ENCODE measurements at places on chromosomes 16 and 17.

GRCh38 chr17:16406742-16407674 is 8.4 kb upstream of the TRPV2 start:
- no peak for DNase-seq

- DNase-seq = no peak
These were observed 476.0 kb upstream of the ASIC2 start for GRCh38 chr17:33769066-33769465.

GRCh38 chr16:3610698-3611145 is 684 bp downstream of the SLX4 start:
- no peak for DNase-seq

DNA sequence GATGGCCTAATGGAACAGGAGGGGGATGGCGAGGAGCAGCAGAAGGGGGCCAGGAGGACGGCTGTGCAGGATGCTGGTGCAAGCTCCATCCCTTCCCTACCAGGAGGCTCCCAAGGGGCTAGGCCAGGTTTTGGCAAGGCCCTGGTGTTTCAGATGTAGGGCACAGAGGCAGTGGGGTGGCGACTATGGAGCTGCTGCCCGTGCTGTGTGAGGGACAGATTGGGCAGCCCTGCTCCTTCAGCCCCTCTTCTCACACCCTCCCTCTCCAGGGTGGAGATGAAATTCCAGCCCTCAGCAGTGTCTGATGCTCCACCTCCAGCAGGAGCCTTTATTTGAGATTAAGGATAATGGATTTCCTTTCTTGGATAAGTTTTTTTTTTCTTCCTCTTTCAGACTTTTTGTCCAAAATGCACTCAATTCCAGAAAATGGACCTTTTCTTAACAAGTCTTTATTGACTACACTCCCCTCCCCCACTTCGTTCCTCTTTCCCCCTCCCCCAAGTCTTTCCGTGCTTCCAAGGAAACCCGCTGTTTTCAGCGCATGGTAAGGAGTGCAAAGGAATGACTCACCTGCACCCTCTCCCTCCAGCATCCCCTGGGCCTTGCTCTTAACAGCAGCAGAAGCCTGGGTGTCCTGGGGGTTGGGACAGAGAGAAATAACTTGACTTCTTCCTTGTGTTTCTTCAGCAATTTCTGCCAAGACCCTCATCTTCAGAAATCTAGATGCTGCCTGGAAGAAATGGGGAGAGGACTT is 95.2 kb downstream of the CCDC182 start:
- no peak for DNase-seq

- no peak for DNase-seq
These were observed 43.4 kb downstream of the ADCY7 start for GRCh38 chr16:50309527-50310307.

DNA sequence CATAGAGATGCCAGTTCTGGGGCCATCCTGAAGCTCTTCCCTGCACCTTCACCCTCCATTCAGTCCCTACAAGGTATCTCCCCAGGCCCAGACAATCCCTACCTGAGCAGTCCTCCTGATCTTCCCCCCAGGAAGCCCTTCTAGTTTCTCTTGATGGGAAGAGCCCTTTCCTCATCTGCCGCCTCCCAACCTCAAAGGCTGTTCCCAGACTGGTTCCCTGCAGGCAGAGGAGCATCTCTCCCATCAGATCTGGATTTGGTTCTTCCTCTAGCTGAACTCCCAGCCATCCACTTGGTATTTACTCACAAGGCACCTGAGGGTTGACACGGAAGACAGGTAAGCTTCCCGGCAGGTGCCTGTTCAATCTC is 24.6 kb upstream of the PHB1 start:
- DNase-seq = no peak

DNA sequence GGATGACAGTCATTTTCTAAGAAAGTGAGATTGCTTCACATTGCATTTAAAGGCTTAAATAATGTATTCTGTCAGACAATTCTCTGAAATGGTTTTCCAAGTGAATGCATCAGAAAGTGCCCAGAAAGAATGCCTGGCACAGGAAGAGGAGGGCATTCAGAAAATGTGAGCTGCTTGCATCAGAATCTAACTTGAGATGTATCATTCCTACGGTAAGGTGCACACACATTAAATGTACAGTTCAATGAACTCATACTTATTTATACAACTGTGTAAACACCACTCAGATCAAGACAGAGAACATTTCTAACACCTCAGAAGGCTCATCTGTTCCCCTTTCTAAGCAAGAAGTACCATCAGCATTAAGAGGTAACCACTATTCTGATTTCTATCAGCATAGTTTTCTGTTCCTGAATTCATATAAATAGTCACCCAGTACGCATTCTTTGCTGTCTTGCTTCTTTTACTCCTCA is 638.0 kb downstream of the MAF start:
- no peak for DNase-seq

DNA sequence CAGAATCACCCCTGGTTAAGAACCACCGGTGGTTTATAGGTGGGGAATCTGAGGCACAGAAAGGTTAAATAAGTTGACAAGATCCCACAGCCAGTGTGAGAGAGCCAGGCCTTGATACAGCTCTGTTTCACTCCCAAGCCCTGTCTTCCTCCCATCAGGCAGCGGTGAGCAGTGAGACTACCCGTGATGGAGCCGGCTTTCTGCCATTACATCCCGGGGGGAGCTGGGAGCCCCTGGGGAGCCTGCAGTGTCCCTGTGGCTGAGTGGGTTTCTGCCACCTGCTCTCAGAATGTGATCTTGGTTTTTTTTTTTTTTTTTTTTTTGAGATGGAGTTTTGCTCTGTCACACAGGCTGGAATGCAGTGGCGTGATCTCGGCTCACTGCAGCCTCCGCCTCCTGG is 66.4 kb downstream of the ABCC1 start:
- no peak for DNase-seq

- no peak for DNase-seq
These were observed 13.4 kb downstream of the SMIM5 start for GRCh38 chr17:75646638-75646992.

DNA sequence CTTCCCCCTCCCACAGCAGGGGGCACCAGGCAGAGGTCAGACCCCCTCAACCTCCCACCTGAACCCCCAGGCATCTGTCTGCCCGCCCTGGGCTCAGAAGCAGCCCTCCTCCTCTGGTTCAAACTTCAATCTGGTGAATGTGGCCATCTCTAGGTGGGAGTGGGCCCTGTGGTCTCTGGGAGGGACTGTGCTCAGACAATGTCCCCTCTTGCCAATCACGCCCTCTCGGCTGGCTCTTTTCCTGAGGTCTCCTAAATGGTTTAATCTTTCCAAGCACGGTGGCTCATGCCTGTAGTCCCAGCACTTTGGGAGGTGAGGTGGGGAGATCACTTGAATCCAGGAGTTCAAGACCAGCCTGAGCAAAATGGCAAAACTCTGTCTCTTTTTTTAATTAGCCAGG is 15.2 kb downstream of the LITAF start:
- DNase-seq = no peak

DNA sequence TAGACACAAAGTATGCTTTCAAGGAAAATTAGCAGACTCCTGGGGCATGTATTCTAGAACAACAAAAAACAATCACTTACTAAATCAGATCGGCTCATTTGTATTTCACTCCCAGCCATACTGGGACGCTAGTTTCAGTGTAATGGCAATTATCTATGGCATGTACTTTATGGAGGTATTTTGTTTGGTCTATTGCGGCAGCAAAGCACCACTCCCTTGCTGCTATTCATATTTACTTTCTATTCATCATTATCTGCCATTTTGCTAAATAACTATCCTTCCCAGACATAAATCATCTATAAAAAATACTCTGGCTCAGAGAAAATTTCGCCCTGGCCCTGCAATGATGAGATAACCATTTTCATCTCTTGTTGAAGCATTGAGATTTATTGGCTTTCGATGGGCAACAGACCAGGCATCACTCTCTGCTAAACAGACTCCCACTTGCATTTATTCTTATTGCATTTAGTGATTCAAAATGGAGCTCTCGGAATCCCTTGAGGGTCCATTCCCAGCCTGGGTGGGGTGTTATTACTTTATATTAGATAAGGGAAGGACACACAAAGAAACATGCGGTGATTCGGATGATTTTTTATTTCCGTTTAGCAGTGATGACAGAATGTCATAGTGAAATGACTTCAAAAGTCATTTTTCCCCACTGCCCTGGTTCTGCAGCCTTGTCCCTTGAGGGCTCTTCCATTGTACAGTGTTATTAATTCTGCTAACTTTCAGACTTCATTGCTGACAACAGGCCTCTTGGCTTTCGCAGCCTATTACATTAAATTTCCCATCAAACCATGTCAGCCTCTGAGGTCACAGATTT is 225.8 kb downstream of the IRX3 start:
- no peak for DNase-seq

DNA sequence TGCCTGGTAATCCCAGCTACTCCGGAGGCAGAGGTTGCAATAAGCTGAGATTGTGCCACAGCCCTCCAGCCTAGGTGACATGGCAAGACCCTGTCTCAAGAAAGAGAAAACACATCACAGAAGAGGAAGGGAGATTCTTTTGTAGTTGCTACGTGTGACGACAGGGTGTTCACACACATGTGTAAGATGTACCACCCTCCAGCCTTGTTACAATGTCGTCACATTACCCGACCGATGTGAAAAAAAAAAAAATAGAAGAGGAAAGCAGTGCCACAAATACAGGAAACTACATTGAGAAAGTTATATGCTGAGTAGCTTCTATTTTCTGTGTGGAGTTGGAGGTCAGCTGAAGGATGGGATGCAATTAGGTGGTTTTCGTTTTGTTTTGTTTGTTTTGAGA is 56.0 kb downstream of the CLUH start:
- no peak for DNase-seq

DNA sequence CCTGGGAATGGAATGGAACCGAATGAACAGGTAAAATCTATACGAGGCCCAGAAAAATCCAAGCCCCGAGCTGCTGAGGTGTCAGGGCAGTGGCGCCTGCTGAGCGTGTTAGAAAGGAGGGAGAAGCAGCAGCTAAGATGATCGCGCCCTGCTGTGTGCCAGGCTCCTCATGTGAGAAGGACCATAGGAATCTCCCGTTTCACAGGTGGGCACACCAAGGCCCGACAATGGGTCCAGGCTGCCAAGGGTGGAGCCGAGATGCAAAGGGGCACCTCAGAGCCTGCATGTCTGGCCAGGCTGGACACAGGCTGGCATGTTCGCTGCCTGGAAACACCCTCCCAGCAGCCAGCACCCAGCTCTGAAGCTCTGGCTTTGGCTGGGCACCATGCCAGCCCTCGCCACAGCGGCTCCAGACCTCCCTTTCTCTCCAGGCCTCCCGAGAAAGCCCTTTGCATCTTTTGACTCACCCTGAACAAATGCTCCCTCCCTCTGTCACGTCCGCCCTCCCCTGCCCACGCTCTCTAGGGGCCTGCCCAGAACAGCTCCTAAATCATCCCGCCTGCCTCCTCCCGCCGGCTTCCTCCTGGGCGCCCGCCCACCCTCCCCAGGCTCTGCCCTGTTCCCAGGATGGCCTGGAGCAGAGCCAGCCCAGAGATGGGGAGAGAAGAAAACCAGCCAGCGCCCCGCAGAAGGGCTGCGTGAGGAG is 217.8 kb upstream of the GSE1 start:
- no peak for DNase-seq

GRCh38 chr17:14760212-14760611 is 459.3 kb downstream of the HS3ST3B1 start:
- no peak for DNase-seq

GRCh38 chr16:61581417-61582046 is 454.7 kb downstream of the CDH8 start:
- no peak for DNase-seq

- no peak for DNase-seq
These were observed 479 bp upstream of the ZNF207 start for GRCh38 chr17:32349503-32349853.

- no peak for DNase-seq
These were observed 85.5 kb upstream of the HNF1B start for GRCh38 chr17:37830151-37830993.

DNA sequence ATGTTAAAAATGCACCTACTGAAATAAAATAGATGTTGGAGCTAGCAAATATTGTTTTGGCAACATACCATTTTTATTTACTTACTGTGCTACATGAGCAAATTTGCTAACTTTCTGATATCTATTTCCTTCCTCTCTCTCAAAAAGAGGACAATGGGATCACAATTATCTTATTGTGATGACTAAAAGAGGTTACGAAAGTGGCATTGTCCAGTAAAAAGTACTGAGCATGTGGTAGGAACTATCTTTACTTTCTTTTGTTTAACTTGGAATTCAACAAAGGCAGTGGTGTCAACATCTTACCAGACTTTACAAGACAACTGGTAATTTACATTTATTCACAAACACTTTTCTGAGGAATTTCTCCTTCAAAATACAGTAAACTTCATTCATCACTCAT is 1542.6 kb upstream of the CDH8 start:
- DNase-seq = no peak

DNA sequence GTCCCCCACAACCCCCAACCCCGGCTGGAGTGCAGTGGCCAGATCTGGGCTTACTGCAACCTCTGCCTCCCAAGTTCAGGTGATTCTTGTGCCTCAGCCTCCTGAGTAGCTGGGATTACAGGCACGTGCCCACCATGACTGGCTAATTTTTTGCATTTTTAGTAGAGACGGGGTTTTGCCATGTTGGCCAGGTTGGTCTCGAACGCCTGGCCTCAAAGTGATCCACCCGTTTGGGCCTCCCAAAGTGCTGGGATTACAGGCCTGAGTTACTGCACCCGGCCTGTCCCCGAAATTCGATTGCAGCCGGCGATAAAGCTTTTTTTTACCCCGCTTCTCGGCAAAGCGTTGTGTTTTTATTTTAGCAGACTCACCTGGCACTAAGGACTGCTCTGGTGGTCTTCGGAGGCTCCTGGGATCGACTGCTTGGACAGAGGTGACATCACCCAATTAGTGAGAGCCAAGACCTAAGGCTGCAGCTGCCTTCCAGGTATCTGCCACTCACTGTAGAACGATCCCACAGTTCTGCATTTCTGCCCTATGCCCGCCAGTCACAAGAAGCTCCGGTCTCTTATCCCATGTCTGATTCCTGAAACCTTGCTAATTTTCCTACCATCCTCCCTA is 82.2 kb upstream of the ARL4D start:
- no peak for DNase-seq

- no peak for DNase-seq
These were observed 47.0 kb downstream of the MYO18A start for GRCh38 chr17:29133121-29133713.

DNA sequence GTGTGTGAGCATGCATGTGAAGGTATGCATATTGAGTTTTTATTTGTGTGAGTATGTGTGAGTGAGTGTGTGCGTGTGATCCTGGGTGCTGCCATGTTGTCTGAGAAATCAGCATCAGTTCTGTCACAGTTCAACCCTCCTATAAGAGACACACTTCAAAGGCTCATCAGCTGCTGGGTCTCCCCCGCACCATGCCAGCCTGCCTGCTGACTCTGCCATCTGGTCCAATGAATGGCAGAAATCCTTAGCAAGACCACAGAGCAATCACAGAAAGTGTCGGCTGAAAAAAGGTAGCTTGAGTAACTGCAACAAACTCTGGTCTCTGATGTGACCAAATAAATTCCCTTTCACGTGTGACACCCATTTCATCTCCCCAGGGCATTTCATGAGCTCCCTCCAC is 381.8 kb upstream of the MAF start:
- DNase-seq = no peak
